ENCODE measurements at places on chromosomes 11 and 22. TPM values are rescaled to one million over a fixed set of nuclear protein-coding genes. Genes with fewer than 3 reads are reported as not detected.

Gene ART5
- total RNA-seq, result 0.22 TPM

Gene AMBRA1
- total RNA-seq, result 33.0 TPM

Gene OR8D1
- not detected for total RNA-seq

Gene ANGPTL5
- not detected for total RNA-seq

Gene FXYD2
- 0.22 TPM for total RNA-seq

Gene TREH
- not detected for total RNA-seq

Gene MMP11
- total RNA-seq, result 32.8 TPM
